Epithelial cell of esophagus (primary cell): ENCODE measurements at places on chromosomes 16 and 17.

DNA sequence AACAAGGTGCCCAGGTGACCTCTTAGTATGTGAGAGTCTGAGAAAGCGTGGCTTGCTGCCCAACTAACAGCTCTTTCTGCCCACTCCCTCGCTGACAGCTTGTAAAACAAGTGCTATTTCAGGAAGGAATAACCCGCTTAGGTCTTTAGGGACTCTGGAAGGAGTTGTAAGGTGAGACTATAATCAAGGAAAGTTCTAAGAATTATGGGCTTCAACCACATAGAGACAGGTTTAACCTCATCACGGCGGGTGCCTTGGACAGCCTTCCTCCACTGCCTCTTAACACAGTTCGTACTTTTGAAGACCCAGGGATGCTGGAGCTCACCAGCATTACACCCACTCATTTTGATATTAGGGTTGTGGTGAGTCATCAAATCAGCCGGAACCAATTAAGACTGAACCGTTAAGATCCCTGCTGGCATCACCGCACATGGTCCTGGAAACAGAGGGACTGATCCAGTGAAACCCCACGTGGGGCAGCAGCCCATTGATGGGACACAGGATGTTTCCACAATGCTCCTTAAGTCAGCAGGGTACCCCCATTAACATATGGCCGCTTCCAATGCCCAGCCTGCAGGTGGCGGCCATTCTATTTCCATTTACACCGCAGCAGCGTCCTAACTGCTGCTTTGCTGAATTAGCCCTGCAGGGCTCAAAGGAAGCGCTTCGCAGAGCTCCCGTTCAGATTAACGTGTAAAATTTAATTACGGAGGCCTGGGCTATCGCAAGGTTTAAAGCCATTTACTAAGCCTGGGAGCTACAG lies 176.6 kb upstream of the SDK2 start:
- DNase-seq = no peak

GRCh38 chr17:39069114-39069756 lies 82.2 kb downstream of the PLXDC1 start:
- peak; percentile 61 for DNase-seq

DNA sequence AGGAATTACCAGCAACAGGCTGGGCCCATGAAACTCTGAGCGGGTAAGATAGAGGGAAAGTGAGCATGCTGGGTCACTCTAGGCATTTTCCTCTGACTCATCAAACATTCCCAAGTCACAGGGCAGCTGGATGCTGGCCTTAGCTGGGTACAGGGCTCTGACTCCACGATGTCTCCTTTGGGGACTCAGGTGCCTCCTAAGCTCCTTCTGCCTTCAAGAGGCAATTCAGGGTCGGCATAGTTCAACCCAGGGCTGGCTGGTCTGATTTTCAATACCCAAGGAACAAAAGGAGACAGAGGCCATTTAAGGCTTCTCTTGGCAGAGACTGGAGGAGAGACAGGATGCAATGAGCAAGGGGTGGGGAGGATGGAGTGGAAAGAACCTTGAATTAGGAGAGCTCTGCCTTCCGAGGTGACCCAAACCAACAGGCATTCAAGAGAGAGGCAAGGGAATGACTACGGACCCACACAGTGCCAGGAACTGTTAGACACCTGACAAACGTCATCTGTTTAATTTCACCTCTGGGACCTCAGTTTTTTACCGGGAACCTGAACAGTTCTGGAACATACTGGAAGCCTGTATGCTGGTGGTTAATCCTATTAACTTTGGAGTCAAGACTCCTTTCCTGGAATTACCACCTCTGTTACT lies 910 bp downstream of the WBP2 start:
- peak; percentile 73 for DNase-seq

DNA sequence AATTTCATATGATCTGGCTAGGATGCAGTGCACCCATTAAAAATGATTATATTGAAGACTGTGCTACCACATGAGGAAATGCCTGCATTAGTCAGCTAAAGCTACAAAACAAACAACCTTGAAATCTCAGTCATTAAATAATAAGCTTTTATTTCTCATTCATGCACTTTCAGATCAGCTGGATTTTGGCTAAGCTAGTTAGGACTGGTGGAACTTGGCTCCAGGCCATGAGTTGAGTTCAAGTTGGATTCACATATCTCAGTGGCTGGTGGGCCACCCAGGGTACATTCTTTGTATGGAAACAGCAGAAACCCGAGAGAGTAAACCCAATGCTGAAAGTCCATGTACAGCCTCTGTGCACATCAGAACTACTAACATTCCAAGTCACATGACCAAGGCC lies 6.4 kb upstream of the SLFN12L start:
- DNase-seq = peak; percentile 28

DNA sequence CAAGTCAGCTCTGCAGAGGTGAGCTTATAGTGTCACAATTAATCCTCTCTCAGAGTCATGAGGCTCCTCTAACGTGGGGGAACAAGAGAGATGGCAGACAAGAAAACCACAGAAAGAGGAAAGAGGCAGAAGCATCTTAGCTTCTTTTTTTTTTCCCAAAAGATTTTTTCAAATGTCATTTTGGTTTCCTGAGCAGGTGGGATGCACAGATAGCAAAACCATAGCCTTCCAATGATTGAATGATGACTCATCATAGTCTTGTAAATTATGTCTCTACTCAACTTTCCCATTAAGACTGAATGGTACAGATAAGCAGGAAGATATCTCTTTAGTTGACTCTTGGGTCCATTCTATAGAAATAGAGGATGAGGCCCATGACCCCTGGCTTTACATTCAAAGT lies 162.8 kb upstream of the ZFHX3 start:
- DNase-seq = no peak

- DNase-seq = no peak
Measured at GRCh38 chr16:55981557-55981956, 106.4 kb upstream of the CES5A start.

GRCh38 chr16:5916711-5917191 lies 819.2 kb upstream of the EEF2KMT start:
- peak; percentile 39 for DNase-seq
